ENCODE measurements at places on chromosomes 11 and 22. TPM values are rescaled to one million over a fixed set of nuclear protein-coding genes. Genes with fewer than 3 reads are reported as not detected.

The SLC22A9 gene
- total RNA-seq, result not detected

The BEST1 gene
- 2.1 TPM for total RNA-seq

The F2 gene
- total RNA-seq, result 0.16 TPM

The TEX54 gene
- not detected for total RNA-seq

The PTPRCAP gene
- total RNA-seq, result 0.89 TPM

The ABCG4 gene
- 0.30 TPM for total RNA-seq

The SLC6A5 gene
- not detected for total RNA-seq

The PIH1D2 gene
- 1.1 TPM for total RNA-seq

The ZDHHC13 gene
- total RNA-seq, result 1.5 TPM

The MS4A12 gene
- total RNA-seq, result not detected

- no peak for DNase-seq
These were observed 737 bp downstream of the PPP2R1B start for GRCh38 chr11:111765320-111765983.

DNA sequence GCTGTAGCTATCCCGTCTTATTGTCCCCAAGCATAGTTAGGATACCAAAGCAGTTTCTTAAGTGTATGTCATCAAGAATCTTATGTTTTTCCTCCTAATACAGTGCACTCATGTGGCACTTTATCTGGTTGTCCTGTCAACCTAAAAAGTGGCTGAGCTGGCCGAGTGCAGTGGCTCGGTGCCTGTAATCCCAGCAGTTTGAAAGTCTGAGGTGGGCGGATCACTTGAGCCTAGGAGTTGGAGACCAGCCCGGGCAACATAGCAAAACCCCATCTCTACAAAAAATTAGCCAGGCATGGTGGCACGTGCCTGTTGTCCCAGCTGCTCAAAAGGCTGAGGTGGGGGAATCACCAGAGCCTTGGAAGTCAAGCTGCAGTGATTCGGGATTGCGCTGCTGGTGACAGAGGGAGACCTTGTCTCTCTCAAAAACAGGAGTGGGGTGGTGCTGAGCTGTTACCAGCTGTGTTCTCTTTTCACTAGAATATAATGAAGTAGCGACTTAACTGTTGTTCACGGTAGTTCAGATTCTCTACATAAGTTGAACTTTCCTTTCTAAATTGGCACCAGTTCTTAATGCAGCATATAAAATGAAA is 48.1 kb downstream of the EP300 start:
- no peak for DNase-seq

GRCh38 chr11:30329150-30329940 is 6.4 kb downstream of the ARL14EP start:
- no peak for DNase-seq

DNA sequence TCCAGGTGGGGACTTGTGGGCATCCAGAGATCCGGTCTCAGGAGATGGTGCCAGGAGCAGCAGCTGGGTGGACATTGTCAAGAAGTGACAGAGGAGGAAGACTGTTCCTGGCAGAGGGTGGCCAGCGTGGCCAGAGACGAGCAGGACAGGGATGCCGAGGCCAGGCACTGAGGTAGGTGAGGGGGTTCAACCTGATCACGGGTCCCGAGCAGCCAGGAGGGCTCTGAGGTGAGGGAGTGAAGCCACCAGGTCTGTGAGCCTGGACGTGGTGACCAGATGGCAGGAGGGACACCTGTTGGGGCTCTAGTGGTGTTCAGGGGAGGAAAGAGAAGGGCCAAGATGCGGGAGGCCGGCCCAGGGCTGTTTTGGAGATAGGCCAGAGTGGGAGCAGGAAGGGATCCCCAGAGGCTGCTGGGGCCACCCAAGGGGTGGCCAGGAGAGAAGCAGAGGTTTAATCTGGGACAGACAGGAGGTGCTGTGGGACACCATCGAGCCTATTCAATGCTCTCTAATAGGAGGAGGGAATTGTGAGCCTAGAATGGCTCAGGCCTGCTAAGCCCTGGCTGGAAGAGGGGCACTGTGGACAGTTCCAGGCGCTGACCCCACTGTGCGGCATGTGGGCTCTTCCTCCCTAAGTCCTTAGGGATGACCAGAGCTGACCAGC is 6.3 kb downstream of the PPM1F start:
- no peak for DNase-seq

DNA sequence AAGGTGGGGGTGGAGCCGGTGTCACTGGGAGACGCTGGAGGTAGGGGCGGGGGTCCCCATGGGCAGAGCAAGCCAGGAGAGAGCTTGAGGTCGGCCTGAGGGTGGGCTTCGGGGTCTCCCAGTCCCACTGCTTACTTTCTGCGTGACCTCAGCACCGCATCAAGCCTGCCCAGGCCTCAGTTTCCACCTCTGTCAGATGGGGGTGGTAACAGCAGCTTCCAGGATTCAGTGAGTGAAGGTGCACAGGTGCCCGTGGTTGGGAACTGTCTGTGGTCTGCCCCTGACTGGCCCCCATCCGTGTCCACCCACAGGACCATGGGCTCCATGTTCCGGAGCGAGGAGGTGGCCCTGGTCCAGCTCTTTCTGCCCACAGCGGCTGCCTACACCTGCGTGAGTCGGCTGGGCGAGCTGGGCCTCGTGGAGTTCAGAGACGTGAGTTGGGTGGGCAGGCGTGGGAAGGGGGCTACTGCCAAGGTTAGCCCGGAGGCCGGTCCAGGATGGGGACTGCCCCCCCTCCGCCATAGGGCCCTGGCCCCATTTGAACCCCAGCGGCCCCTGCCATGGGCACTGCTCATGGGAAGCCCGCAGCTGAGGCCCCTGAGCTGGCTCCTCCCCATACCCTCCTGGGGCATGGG is 2.2 kb downstream of the TCIRG1 start:
- DNase-seq, result peak; percentile 49

- DNase-seq, result no peak
These were observed 4.0 kb downstream of the FOLR3 start for GRCh38 chr11:72139500-72139899.

GRCh38 chr11:69721745-69722144 is 17.9 kb upstream of the FGF19 start:
- DNase-seq, result no peak

DNA sequence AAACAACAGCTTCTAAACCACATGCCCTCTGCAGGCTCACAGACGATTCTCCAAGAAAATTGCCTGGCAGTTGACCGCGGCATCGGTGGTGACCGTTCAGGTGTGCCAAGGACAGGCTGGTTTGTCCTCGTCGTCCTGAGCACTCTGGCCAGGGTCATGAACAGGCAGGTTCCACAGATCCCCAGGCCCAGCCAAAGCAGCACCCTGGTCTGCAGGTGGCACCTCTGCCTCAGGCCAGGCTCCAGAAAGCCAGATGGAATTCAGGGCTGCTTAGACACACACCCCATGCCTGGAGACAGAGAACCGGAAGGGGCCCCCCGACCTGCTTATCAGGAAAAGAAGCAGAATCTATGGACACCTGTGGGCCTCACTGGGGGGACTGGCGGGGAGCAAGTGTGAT is 338.7 kb downstream of the BRD1 start:
- no peak for DNase-seq

DNA sequence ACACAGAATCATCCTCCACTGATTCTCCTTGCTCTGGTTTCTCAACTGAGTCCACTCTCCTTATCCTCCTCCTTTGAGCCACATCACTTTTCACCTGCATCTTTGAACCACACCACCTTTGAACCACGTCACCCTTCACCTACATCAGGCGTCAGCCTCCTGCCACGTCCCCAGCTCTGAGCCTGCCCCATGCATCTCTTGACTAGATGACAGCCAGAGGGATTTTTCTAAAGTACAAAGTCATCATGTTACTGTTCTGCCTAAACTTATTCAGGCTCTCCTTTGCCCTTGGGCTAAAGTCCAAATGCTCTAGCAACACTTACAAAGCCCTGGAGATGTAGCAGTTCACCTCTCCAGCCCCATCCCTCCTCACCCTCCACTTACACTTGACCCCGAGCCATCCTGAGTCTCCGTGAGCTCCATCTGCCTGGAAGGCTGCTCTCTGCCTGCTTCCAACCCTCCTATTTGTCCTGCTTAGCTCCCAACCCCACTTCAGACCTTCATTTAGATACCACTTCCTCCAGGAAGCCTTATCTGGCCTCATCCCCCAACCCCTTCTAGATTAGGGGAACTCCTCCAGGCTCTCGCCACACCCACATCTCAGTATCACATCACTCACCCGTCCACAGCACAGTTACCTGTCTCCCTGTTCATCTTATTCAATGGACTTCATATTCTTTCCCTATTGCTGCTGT is 3.7 kb upstream of the MS4A10 start:
- DNase-seq, result no peak

- no peak for DNase-seq
These were observed 241.2 kb downstream of the CASP12 start for GRCh38 chr11:104657083-104657482.

DNA sequence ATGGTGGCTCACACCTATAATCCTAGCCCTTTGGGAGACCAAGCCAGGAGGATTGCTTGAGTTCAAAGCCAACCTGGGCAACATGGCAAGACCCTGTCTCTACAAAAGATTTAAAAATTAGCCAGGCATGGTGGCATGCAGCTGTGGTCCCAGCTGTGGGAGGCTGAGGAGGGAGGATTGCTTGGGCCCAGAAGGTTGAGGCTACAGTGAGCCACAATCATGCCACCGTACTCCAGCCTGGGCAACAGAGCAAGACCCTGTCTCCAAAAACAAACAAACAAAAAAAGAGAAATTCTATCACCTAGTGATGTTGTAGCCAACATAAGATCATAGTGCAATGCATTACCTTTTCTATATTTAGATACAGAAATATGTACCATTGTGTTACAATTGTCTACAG is 113.8 kb downstream of the NAT10 start:
- no peak for DNase-seq

GRCh38 chr11:133803026-133803425 is 42.3 kb downstream of the SPATA19 start:
- DNase-seq, result no peak

DNA sequence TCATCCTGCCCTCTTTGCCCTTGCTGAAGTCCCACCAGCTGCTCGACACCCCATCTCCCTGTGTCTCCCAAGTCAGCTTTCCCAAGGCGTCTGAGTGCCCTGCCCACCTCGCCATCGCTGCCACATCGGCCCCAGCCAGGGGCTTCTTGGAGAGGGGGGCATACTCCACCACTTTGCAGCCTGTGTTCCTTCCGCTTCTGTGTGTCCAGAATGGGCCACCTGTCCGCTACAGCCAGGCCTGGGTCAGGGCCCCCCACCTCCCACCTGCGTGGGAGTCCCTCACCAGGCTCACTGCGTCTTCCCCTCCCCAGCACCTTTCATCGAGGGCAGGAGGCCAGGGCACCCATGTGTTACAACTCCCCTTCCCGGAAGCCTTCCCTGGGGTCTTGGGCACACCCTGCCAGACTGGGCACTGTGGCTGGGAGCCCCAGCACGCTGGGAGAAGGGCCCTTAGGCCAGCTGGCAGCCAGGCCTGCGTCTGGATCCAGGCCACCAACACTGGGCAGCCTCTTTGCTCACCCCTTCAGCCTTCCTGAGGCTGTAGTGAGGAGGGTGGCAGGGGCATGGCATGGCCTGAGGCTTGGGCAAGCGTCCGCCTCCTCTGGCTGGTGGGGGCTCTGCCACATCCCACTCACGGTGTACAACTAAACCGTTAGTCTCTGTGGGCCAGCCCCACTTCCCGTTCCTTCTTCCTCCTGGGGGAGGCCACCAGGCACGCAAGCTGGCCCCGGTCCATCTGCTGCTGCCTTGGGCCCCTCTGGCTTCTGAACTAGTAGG is 13.4 kb downstream of the CPT1A start:
- DNase-seq, result no peak

All from psoas muscle (tissue), 8 donors.